ENCODE measurements at places on chromosomes 2 and 18. TPM values are rescaled to one million over a fixed set of nuclear protein-coding genes. Genes with fewer than 3 reads are reported as not detected.

Gene RGPD4
- 0.08 TPM for total RNA-seq

Gene DUSP19
- 7.5 TPM for total RNA-seq

Gene ANKRD29
- total RNA-seq, result 3.4 TPM

Gene C2orf72
- total RNA-seq, result 2.0 TPM

DNA sequence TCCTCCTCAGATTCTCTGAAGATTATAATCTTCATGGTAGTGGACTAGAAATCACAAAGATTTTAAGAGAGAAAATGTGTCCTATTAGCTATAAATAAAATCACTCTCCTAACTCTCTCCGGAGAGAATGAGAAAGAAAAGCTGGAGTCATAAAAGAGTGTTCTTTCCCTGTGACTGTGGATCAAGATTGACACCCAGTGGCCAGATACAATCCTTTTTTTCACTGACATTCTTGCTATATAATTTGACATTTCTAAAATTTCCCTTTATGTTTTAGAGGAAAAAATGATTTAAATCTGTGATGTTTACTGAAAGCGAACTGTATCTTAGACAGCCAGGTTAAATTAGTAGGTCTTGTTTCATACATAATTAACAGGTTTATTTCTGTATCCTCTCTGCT, 35.4 kb upstream of the LRP2 start:
- peak; percentile 61 for DNase-seq

DNA sequence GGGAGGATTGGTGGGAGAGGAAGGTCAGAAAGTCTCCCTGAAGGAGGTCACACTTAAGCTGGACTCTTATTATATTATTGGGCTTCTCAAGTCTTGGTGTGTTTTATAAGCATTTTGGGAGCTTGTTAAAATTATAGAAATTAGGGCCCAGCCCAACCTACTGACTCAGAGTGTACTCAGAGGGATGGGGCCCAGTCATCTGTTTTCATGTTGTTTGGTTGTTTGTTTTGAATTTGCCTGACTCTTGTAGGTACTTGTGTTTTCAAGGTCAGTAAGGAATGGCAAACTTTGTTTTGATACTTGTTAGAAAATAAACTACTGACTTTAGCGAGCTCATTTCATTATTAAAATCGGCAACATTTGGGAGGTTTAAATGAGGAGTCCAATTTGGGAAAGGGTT, 152.0 kb downstream of the INSIG2 start:
- no peak for DNase-seq

DNA sequence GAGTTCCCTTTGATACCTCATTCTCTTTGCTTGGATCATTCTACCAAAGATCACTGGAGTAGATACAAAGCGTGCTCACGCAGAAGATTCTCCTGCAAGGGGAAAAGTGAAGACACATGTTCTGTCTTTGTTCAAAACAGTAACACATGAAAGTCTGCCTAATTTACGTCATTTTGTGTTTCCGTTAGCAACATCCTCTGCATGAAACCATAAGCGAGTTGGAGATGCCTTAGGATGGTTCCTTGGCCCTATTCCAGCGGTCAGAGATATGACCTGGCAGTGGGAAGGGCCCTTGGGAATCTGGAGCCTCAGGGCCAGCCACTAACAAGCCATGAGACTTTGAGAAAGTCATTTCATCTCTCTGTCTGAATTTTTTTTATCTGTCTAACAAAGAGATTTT, 180.9 kb upstream of the TWIST2 start:
- peak; percentile 55 for DNase-seq

- DNase-seq, result no peak
Measured at GRCh38 chr2:218985021-218985324, at the start of gene FEV. TSS of gene FEV (minus strand) at chr2:218985184. CDS start at chr2:218985075, 109 bp downstream.

Measured in SK-MEL-5 (cell line).